ENCODE measurements at places on chromosomes 4 and X.

DNA sequence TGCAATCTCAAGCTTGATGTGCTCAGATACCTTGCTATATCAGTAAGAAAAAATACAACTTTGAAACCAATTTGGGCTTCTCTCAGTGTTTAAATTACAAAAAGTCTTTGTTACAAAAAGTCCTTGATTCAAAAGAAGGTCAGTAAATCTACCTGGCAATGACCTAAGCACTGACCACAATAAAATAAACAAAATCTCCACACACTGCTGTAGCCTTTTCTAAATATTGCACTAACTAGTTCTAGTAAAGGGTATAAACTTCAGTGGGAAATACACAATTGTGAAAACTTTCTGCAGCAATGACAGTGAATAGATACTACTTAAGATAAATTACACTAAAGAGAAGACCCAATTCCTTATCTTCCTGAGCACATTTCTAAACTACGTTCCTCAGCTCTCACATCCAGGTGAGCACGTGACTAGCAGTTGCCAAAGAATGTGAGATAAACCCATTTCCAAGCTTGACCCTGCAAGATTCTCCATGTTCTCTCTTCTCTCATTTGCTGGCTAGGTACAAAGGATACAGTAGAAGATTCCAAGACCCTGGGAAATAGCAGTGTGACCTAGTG lies 81.4 kb upstream of the GPR34 start:
- no peak for DNase-seq

DNA sequence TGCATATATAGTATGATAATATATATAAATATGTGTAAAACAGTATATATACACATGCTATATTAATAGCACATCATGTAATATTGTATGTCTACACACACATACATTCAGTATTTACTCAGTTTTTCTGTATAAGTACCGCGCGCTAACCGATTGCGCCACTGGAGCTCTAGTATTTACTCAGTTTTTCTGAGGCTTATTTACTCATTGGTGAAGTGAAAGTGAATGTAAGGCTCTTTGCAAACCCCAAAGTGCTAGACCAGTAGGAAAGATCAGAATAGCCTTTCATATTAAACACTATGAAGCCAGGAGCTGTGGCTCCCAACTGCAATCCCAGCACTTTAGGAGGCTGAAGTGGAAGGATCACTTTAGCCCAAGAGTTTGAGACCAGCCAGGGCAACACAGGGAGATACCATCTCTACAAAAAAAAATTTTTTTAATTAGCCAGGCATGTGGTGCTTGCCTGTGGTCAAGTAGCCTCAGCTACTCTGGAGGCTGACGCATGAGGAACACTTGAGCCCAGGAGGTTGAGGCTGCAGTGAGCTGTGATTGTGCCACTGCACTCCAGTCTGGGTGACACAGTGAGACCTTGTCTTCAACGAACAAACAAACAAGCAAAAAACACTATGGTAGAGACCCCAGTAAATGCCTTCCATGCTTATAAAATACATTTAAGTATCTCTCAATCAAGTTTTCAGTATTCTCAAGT lies 125.8 kb downstream of the KIT start:
- DNase-seq: no peak

GRCh38 chr4:80219301-80220025 lies 22.2 kb downstream of the PRDM8 start:
- no peak for DNase-seq

DNA sequence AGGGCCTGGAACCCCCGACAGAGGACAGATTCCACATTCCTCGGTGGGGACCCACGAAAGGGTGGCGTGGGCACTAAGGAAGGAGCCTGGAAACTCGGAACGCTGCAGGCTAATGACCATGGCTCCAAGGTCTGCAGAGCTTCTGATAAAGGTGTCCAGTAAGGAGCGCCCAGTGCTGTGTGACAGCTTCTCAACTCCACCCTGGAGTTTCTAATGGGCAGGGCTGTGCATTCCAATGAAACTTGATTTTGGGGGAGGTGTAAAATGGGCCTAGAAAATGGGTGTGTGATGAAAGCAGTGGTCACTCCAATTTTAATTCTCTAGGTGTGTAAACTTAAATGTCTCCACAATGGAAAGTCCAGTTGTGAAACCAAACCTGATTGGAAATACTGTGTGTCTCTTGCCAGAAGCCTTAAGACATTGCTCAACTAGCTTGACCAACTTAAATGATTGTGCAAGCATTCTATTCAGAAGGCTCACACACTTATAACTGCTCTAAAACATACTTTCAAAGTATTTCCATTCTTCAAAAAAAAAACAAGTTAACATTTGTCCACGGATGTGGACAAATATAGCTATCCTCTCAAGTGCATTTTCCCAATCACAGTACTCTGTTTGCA lies 52.1 kb downstream of the XAGE2 start:
- DNase-seq: no peak

DNA sequence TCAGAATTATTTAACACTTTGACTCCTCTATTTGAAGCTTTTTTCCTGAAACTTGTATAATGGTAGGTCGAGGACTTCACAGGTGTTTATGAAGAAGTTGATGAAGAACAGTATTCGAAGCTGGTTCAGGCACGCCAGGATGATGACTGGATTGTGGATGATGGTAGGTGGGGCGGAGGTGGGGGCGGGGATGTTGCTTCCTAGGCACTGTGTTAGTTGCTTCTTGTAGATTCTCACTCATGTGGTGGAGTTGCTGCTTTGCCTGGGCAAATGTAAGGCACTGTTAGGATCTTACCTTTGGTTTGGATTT lies 9.4 kb downstream of the POLA1 start:
- no peak for DNase-seq

DNA sequence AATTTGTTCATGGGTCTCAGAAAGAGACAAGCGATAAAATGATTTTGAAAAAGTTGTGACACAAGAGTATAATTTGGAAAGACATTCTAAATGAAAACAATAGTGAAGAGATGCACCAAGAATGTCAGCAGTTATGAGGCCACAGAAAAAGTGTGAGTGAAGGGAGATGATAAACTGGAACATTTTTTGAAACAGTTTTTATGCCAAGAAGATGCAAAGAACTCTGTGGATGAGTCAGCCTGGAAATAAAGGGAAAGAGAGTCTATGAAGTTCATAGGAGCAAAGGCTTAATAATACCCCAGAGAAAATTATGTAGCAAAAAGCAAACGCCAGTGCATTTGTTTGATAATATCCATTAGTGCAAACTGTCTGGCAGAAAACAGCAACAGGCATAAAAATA lies 188.4 kb upstream of the TBC1D9 start:
- peak; percentile 48 for DNase-seq

DNA sequence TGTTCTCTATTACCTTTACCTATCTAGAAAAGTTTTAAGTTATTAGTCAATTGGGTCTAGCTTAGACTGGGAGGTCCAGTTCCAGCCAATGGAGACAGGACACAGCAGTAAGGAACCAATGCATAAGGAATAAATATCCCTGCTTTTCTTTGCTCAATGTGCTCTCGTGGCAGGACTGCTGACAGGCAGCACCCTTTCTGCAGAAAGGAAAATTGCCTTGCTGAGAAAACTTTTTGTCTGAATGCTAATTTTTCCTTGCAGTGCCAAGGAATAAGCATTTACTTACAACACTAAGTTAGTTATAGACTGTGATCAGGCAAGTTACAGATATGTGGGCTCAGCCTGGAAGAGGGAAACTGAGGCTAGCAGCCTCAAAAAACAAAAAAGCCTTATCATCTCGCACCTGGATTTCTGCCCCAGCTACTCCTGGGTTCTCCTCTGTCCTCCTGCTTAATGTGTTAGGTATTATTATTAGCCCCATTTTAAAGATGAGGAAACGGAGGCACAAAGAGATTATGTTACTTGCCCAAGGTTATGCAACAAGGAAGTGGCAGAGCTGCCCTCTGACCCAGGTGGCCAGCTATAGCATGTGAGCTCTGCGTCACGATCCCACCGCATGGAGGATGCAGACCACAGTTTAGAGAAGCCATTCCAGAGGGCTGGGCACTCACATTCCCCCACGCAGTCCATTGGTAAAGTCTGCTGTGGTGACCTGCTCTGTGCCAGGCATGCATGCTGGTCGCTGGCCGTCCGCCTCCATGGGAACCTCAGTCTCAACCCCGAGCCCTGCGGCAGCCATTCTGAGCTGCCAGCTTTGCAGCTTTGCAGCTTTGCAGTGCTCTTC lies 40.5 kb upstream of the C4orf50 start:
- DNase-seq: no peak

GRCh38 chr4:106333186-106333585 lies 16.8 kb downstream of the AIMP1 start:
- DNase-seq: no peak

DNA sequence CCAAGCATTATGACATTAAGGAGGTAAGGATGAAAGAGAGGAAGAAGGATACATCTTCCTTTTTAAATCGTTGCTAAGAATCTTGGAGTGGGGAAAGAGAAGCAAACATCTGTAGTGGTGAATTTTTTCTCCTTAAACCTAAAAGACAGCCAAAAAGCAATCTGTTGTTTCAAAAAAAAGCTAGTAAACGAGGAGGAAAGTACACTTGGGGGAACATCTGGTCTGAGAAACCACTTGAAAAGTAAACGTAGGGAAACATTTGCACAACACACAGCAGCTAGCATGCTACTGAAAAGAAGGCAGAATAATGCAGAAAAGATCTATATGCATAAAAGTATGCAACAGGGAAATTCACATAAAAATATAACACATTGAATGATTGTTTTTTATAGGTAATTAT lies 1485.6 kb downstream of the PCDH19 start:
- DNase-seq: no peak

- no peak for DNase-seq
These were observed 18.8 kb upstream of the TMSB4X start for GRCh38 chrX:12955882-12956703.

- DNase-seq: peak; percentile 56
These were observed 4.7 kb upstream of the TCEAL1 start for GRCh38 chrX:103624111-103624510.

GRCh38 chrX:23434356-23434884 lies 99.8 kb downstream of the PTCHD1 start:
- DNase-seq: peak; percentile 88

DNA sequence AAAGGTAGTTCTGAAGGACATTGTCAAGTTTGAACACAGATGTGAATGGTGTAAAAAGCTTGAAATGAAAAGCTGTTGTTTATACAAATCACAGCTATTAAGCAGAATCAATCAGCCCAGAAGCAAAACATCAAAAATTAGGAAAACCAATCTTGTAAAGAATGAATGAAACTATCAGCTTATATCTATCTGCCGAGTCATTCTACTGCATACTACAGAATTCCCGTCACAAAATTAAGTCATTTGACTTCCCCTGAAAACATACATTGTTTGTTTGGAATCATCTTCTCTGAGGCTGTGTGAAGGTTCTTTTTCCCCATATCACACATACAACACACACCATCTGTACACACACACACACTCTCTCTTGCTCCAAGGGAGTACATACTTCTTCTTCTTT lies 80.3 kb downstream of the RFC1 start:
- DNase-seq: no peak

DNA sequence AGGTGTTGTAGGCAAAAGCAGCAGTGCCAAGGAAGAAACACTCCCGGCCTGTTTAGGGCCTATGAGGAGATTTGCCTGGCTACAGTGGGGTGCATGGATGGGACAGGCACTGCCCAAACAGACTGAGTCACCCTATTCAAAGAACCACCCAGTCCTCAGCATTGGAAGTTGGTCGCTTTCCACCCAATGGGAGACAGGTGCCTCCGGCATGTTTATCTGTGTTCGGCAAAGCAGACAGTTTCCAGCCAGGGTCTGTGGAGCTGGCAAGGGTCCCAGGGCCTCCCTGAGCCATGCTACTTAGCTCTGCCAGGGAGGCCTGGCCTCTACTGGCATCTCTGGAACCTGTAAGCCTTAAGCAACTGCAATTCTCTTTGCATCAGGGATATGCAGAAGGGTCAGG lies 165.1 kb upstream of the ATP6AP2 start:
- no peak for DNase-seq

DNA sequence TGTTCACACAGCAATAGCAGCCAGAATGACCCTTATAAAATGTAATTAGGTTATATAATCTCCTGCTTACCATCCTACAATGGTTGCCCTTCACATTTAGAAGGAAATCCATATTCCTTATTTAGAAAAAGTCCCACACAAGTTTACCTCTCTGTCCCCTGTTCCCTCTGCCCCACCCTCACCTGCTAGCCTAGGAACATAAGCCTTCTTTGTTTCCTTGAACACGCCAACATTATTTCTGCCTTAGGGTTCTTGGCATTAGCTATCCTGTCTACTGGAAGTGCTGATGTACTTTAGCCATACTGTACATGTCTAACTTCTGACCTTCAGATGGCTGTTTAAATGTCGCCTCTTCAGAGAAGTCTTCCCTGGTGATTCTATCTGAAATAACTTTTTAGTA lies 28.4 kb upstream of the USP53 start:
- DNase-seq: no peak

GRCh38 chrX:45614853-45615252 lies 414.2 kb upstream of the DIPK2B start:
- no peak for DNase-seq
